ENCODE measurements at places on chromosomes 2 and 18.

- no peak for DNase-seq
Measured at GRCh38 chr2:122737429-122738077, 982.1 kb downstream of the TSN start.

GRCh38 chr18:741931-742512, 29.6 kb upstream of the ENOSF1 start:
- peak; percentile 67 for DNase-seq

- peak; percentile 90 for DNase-seq
Measured at GRCh38 chr2:101387151-101387834, at the start of gene CREG2. CREG2 (minus strand) TSS chr2:101387503; CDS start chr2:101387457, 46 bp downstream.

- peak; percentile 84 for DNase-seq
Measured at GRCh38 chr2:203484266-203485112, 50.6 kb downstream of the RAPH1 start.

DNA sequence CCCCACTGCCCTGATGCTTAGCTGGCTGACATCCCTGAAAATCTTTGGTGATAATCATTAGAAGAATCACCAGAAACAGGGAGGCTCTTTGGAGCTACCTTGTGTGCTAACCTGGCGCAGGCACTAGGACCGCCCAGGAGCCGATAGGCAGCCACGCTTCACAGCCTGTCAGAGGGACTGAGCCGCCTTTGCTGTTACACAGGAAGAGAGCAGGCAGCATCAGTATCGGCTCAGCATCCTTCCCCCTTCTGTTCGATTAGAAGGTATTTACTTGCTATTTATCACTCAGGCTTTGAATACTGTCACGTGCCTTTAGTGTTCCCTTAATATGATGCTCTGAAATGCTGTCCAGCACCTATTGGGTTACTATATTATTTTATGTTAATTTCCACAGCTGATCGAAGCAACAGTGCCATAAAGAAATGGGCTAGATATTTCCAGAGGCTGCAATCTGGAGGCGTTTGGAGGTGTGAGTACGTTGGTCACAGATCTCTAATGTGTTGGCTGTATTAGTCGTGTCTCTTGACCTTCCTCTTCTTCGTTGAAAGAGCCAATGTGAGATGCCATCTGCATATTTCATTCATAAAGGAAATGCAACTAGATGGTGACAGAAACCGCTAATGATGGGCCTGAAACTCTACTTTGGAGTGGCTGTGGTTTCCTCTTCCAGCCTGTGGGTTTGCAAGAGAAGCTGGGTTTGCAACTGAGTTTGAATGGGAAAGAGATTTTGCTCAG, 110.4 kb upstream of the RAB27B start:
- peak; percentile 88 for DNase-seq

- DNase-seq: no peak
Measured at GRCh38 chr2:1804865-1805264, 60.5 kb upstream of the PXDN start.

DNA sequence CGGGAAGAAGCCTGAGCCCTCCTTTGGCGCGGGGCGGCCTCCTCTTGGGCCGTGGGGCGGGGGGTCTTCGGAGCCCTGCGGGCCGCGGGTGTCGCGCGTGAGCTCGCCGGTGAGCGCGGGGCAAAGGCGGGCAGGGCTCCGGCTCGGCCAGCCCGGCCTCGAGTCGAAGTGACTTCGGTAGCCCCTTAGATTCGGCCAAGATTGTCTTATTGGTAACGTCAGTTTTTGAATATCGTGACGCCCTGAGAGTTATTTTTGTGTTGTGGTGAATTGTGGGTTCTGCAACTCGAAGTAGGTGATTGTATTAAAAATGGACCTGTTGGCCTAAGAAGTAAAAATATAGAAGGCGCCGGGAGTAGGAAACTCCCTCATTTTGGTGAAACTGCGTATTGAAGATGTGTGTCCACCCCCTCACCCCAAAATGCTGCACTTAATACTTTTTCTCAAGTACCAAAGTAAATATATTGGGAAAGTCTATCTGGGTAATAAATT, 669 bp downstream of the MARCHF7 start:
- DNase-seq: no peak
